Spinal cord (tissue), 10 donors: ENCODE measurements at places on chromosomes 2 and 18. TPM values are rescaled to one million over a fixed set of nuclear protein-coding genes. Genes with fewer than 3 reads are reported as not detected.

NT5DC4 gene
- not detected for polyA plus RNA-seq

ODC1 gene
- 121 TPM for polyA plus RNA-seq

GKN1 gene
- not detected for polyA plus RNA-seq

AKAIN1 gene
- 2.8 TPM for polyA plus RNA-seq
